Peyer's patch (tissue), 4 donors: ENCODE measurements at places on chromosomes 6 and 20. TPM values are rescaled to one million over a fixed set of nuclear protein-coding genes. Genes with fewer than 3 reads are reported as not detected.

DNA sequence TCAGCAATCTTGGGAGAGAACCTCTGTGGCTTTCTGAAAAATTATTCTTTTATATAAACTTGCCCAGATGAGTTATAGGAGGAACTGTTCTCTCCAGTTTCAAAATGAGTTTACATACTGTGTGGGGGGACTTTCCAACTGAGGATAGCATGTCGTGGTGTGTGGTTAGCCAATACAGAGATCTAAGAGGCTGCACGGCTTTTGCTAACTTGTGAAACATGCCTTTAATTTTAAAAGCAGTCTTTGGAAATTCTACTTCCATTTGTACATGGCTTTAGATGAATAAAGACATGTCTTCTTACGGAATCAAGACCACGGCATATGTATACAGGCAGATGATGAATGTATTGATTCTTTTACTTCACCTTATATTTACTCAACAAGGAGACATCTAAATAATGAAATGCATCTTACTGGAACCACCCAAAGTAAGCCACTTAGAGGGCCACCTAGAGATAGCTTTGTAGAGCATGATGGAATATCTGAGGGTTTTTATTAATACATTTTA lies 39.8 kb downstream of the HIVEP1 start:
- H3K4me3 ChIP-seq: no peak overlapping the region
- no peaks in the 10 kb centered on the region for H3K36me3 ChIP-seq
- H3K4me1 ChIP-seq: no peaks in the 10 kb centered on the region
- no peaks in the 10 kb centered on the region for H3K27me3 ChIP-seq

- H3K36me3 ChIP-seq: no peaks in the 10 kb centered on the region
- no peaks in the 10 kb centered on the region for H3K4me1 ChIP-seq
- no peak for DNase-seq
Measured at GRCh38 chr6:142238881-142239280, 62.9 kb upstream of the ADGRG6 start.

DNA sequence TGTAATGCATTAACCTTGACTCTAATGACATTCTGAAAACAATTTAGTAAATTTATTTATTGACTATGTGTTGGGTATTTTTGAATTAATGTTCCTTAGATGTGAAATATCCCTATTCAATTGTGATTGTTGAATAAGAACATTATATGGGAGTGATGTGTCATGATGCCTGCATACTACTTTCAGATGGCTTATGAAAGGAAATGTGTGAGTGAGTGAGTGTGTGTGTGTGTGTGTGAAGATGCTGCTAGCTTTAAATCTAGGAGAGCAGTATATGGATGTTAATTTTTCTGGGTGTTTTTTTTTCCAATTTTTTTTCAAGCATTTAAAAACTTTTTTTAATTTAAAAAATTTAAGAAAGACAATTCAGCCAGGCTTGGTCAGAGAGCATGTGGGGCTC lies 32.5 kb upstream of the NT5E start:
- no peaks in the 10 kb centered on the region for H3K36me3 ChIP-seq
- no peaks in the 10 kb centered on the region for H3K27me3 ChIP-seq
- no peaks in the 10 kb centered on the region for H3K4me1 ChIP-seq
- no peak overlapping the region for H3K27ac ChIP-seq
- no peak for DNase-seq

- H3K27me3 ChIP-seq: no peaks in the 10 kb centered on the region
- no peak overlapping the region for H3K27ac ChIP-seq
- H3K36me3 ChIP-seq: no peaks in the 10 kb centered on the region
Measured at GRCh38 chr6:87150406-87150805, 5.0 kb upstream of the ZNF292 start.

- no peak overlapping the region for H3K27ac ChIP-seq
- H3K4me3 ChIP-seq: no peak overlapping the region
- DNase-seq: no peak
Measured at GRCh38 chr6:130765181-130765727, 62.0 kb upstream of the SMLR1 start.

- no peak overlapping the region for H3K4me3 ChIP-seq
- no peaks in the 10 kb centered on the region for H3K36me3 ChIP-seq
- H3K27me3 ChIP-seq: no peaks in the 10 kb centered on the region
- no peak for DNase-seq
Measured at GRCh38 chr20:59217173-59217572, 53.6 kb downstream of the ZNF831 start.

GRCh38 chr20:63314015-63314471 lies 21.1 kb downstream of the COL20A1 start:
- no peak overlapping the region for H3K27ac ChIP-seq
- DNase-seq: no peak
- no peak overlapping the region for H3K4me3 ChIP-seq
- H3K36me3 ChIP-seq: no peaks in the 10 kb centered on the region

DNA sequence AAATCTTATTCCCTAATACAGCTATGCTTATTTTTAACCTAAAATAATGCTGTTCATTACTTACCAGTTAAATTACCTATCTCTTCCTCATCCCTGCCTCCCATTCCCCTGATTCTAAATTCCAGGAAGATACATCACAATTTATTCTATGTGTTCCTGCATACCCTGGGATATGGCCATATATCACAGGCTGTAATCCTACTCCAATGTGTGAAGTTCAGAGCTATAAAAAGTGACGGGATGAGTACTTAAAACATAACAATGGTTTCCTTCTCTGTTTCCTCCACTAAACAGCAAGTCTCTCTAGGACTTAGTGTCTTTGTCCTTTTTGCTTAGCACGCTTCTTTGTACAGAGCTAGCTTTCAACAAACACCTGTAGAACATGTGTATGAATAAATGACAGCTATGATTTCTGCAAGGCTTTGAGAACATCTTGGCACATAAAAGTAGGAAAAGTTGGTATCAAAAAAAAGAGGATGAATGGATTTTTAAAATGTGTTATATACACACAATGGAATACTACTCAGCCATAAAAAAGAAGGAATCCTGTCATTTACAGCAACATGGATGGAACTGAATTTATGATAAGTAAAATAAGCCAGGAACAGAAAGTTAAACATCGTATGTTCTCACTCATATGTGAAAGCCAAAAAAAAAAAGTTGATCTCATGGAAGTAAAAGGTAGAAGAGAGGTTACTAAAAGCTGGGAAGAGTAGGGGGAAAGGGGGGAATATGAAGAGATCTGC lies 45.8 kb downstream of the SESN1 start:
- no peak overlapping the region for H3K4me3 ChIP-seq
- DNase-seq: no peak
- H3K36me3 ChIP-seq: no peaks in the 10 kb centered on the region
- no peak overlapping the region for H3K27ac ChIP-seq
- no peaks in the 10 kb centered on the region for H3K27me3 ChIP-seq
- H3K4me1 ChIP-seq: no peaks in the 10 kb centered on the region

- H3K27me3 ChIP-seq: no peaks in the 10 kb centered on the region
- no peak for DNase-seq
- H3K4me3 ChIP-seq: no peak overlapping the region
- peak overlapping the region; percentile 62 for H3K27ac ChIP-seq
Measured at GRCh38 chr6:51936531-51937290, 150.7 kb downstream of the PKHD1 start.

DNA sequence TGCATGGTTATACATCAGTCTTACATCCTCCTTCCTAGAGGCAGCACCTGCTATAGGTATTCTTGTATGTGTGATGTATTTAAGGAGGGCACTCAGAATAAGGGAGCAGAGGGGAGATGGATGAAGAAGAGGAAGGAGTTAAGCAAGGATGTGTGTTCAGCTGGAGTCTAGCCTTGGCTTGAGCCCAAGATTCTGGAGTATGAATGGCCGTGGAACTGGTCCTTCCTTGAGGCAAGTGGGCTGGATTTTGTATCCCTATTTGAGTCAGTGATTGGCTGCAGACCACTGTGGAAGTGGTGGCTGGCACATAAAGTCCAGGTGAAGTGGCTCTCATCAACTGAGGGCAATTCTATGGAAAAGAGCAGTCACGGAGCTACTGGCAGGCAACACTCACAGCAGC lies 112.0 kb upstream of the RNF24 start:
- no peaks in the 10 kb centered on the region for H3K27me3 ChIP-seq
- H3K4me1 ChIP-seq: no peaks in the 10 kb centered on the region
- no peak overlapping the region for H3K4me3 ChIP-seq
- no peaks in the 10 kb centered on the region for H3K36me3 ChIP-seq
- DNase-seq: no peak

DNA sequence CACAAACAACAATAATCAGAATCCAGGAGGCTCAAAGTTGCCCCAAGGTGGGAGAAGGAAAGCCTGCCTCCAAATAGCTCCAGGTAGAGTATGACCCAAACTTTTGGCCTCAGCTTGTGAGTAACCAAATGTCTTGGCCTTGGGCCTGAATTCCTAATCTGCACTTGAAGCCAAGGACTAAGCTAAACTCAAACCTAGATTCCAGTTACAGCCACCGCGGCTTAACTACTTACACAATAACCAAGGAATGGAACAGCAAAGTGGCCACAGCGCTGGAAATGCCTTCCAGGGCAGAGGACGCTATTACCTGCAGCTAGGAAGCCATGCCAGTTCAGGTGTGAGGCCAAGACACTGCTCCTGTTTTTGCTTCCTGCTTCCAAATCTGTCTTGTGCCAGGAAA lies 4.6 kb downstream of the NINL start:
- no peak overlapping the region for H3K4me3 ChIP-seq
- no peak for DNase-seq
- no peaks in the 10 kb centered on the region for H3K4me1 ChIP-seq
- H3K36me3 ChIP-seq: no peaks in the 10 kb centered on the region
- H3K27me3 ChIP-seq: no peaks in the 10 kb centered on the region
- no peak overlapping the region for H3K27ac ChIP-seq

DNA sequence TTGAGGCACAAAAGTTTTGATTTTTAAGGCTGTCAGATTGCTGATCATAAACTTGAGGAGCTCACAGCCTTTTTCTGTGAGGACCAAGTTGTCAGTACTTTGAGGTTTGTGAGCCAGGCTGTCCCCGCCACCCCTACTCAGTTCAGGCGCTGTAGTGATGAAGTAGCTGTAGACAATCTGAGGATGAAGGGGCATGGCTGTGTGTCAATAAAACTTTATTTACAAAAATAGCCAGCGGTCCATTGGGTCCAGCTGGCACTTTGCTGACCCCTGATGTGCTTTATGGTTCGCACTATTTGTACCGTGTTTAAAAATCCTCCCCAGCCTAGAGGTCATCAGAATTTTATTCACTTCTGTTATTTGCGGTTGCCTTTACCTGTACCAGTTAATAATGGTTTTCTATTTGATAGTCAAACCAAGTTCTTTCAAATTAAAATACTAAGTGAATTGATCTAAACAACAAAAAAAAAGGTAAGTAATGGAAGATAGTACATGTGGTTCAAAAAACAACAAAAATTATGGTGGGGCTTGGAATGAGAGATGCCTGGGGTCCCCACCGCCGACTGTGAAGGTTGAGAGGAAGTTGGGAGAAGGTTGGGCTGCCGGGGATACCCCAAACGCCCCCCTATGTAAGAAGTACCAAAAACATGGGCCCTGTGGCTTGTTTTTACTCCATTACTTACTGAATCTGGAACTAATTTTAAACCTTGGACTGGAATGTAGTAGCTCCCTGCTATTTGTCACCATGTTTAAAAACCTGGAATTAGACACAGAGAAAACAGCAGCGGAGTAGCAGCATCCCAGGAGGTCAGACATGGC lies 123.6 kb downstream of the SYCP2 start:
- H3K4me3 ChIP-seq: no peak overlapping the region
- H3K27me3 ChIP-seq: no peaks in the 10 kb centered on the region
- no peak for DNase-seq

- no peaks in the 10 kb centered on the region for H3K27me3 ChIP-seq
- H3K36me3 ChIP-seq: no peaks in the 10 kb centered on the region
- H3K27ac ChIP-seq: no peak overlapping the region
Measured at GRCh38 chr20:59359906-59360725, 59.7 kb downstream of the EDN3 start.

GRCh38 chr20:13029687-13030375 lies 21.1 kb downstream of the SPTLC3 start:
- peaks cover 10% of the 10 kb centered on the region for H3K36me3 ChIP-seq
- DNase-seq: no peak
- no peaks in the 10 kb centered on the region for H3K27me3 ChIP-seq

- no peaks in the 10 kb centered on the region for H3K27me3 ChIP-seq
- DNase-seq: no peak
- H3K36me3 ChIP-seq: no peaks in the 10 kb centered on the region
- H3K4me3 ChIP-seq: no peak overlapping the region
- no peaks in the 10 kb centered on the region for H3K4me1 ChIP-seq
- no peak overlapping the region for H3K27ac ChIP-seq
Measured at GRCh38 chr6:8865451-8865850, 430.1 kb upstream of the SLC35B3 start.

- H3K4me3 ChIP-seq: no peak overlapping the region
- H3K36me3 ChIP-seq: no peaks in the 10 kb centered on the region
- no peak for DNase-seq
- no peaks in the 10 kb centered on the region for H3K27me3 ChIP-seq
- no peaks in the 10 kb centered on the region for H3K4me1 ChIP-seq
Measured at GRCh38 chr6:159941286-159942113, 27.4 kb upstream of the IGF2R start.

DNA sequence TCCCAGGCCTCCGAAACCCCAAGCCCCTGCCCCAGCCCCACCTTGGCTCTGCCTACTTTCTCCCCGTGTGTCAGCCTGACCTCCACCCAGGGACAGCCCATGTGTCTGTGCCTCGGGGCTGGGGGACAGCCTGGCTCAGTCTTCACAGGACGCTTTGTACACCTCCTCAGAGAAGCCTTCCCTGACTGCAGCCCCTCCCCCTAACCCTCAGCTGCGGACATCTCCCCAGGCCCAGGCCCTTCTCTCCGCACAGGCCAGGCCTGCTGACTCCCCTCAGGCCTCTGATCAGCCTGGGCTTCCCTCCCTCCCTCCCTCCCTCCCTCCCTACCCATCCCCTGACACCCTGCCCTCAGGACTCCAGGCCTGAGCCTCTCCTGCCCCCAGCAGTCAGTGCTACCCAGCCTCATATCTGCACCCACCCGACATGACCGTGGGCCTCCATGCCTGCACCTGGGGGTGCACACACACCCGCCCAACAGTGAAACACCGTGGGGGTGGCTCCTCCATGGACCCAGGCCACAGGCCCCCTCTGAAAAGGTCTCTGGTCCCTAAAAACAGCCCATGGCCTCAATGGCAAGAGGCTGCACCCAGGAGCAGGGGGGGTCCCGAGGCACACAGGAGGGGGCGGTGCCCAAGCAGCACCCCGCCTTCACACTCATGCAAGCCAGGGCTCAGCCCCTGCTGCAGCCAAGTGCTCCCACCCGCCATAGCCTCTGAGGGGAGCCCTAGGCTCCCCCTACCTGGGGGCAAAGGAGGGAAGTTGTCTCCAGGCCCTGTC lies 12.9 kb downstream of the LAMA5 start:
- no peaks in the 10 kb centered on the region for H3K4me1 ChIP-seq
- no peak overlapping the region for H3K4me3 ChIP-seq
- no peaks in the 10 kb centered on the region for H3K27me3 ChIP-seq
- no peak overlapping the region for H3K27ac ChIP-seq

Gene ULBP1
- not detected for total RNA-seq

Gene MEP1A
- total RNA-seq: 748 TPM

Gene SIRPD
- not detected for total RNA-seq

Gene CGAS
- 3.4 TPM for total RNA-seq

Gene ZNF831
- 1.7 TPM for total RNA-seq

Gene HFE
- total RNA-seq: 13.2 TPM

Gene SLC17A3
- total RNA-seq: not detected

Gene PDE10A
- 8.8 TPM for total RNA-seq

Gene ZNF184
- total RNA-seq: 6.8 TPM
